NCI-H446 treated with DMSO at 0.1 percent for 48 hours (cell line): ENCODE measurements at places on chromosomes 6 and 20.
A peak's percentile ranks its signal among the peaks of the same experiment; 100 is the strongest.

DNA sequence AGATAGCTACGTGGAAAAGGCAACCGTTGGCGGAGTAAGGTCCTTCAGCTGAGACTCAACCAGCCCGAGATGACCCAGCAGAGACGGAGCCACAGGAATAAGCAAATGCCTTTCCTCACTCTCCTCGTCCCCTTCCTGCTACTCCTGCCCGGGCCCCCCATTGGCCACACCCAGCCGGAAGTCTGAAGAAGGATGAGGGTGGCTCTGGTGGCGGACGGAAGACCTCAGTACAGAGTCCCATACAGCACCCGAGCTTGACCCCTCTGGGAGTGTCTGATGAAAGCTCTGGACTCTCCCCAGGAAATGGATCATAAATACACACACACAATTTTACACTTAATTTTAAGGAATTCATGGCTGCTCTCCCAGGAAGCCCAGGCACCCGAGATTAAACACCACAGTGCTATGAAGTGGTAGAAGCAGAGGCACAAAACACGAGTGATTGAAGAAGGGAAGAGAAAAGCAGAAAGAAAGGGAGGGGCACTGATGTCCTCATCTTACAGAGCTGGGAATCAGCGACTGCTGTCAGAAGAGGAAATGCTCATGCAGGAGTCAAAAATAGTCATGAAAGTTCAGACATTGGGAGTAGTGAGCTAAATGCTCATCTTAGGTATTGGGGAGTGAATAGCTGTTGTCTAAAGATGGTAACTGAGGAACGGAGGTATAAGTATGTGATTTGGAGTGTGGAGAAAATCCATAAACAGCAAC, 125.6 kb downstream of the BANF2 start:
- DNase-seq, result no peak

GRCh38 chr6:117976030-117976651, 69.1 kb downstream of the SLC35F1 start:
- DNase-seq, result peak; percentile 17

- DNase-seq, result no peak
Observed at GRCh38 chr6:53768636-53769035, 26.2 kb upstream of the LRRC1 start.

- DNase-seq, result no peak
Observed at GRCh38 chr6:41940759-41941279, 789 bp downstream of the CCND3 start.

DNA sequence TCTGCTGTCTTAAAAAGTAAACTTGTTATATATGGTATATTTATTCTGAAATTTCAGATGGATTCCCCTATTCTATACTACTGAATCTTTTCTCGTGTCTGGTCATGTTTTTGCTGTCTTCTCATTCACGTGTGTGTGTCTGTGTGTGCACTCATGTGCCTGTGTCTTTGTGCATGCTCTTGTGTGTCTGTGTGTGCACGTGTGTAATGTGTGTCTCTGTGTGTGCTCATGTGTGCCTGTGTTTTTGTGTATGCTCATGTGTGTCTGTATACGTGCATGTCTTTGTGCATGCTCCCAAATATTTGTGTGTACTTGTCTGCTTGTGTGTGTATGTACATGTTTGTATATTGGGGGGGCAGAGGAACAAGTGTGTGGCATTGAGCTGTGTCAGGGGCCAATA, 34.0 kb downstream of the PRR18 start:
- no peak for DNase-seq

DNA sequence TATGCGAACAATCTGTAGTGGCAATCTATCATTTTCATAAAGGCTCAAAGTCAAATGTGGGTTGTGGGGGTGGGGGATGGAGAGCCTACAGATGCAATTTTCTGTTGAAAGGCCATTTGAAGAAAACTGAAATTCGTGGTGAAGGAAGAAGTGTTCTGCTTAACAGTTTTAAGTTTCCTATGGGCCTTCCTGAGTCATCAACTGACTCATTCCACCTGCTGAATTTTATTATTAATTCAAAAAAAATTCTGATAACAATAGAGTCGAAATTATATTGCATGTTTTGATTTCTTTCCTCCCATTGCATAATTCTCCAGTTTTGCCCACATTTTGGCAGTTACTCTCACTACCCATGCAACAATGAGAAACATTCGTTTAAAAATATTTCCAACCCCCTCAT, 622.3 kb upstream of the ARID1B start:
- no peak for DNase-seq

DNA sequence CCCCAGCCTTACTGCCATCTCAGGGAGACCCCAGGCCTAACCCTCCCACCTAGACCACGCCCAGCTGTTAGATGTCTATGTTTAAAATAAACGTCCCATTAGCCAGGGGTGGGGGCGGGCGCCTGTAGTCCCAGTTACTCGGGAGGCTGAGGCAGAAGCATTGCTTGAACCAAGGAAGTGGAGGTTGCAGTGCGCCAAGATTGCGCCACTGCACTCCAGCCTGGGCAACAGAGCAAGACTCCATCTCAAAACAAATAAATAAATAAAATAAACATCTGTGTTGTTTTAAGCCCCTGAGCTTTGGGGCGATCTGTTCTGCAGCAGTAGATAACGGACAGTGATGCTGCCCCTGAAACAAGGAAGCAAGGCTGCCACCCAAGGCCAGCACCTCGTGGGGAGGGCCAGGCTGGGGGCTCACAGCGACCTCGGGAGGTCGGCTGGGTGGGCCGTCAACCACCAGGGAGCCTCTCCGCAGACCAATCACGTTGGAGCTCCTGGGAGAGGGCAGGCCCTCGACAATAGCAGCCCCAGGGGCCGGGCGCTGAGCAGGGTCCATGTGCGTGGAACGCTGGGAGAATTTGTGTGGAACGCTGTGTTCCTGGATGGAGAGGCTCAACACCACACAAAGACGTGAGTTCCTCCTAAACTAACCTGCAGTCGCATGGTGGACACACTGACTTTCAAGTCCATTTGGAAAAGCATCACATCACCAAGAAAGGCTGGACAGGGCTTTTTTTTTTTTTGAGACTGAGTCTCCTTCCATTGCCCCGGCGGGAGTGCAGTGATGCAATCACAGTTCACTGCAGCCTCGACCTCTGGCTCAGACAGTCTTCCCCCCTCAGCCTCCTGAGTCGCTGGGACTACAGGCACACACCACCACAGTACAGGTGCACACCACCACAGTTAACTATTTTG, 1.0 kb upstream of the HELZ2 start:
- no peak for DNase-seq

DNA sequence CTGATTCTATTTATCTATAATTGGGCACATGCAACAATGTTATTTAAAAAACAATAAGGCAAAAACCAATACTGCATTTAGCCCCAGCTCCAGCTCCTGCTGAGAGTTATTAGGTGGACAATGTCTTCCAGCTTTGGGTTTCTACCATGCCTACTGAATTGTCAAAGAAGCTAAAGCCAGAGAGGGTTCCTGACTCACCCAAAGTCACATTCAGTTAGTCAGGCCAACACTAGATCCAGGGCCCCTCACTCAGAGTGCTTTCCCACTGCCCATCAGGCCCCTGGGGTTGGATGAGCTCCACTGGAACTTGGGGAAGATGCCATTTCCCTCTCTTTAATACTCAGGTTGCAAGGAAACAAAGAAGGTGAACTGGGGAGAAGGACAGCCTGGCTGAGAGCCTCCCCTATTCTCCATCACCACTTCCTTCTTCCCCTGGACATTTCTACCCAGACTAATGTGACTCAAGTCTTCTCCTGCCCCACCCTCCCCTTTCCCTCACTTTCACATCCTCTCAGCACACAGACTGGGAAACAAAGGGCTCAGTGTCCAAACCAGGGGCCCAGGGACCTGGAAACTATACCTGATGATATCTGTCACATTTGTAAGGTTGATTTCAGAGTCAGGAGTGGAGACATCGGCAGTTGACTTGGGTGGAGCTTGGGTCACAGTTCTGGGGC, 6.0 kb downstream of the TREM1 start:
- no peak for DNase-seq

DNA sequence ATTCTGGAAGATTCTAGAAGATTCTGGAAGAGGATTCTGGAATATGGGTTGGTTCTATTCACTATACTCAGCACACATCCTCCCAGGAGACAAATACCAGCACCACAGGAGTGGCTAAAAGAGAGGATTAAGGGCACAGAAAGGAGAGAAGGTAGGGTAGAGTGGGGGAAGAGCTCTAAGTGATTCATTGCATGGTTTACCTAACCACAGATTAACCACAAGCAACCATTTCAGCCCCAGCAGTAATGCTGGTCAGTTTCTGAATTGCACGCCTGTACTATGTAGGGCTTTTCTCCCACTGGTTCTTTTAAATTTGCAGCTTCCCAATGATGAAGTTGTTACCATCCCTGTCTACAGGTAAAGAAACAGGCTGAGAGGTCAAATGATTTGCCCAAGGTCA, 192.7 kb upstream of the PMEPA1 start:
- no peak for DNase-seq

DNA sequence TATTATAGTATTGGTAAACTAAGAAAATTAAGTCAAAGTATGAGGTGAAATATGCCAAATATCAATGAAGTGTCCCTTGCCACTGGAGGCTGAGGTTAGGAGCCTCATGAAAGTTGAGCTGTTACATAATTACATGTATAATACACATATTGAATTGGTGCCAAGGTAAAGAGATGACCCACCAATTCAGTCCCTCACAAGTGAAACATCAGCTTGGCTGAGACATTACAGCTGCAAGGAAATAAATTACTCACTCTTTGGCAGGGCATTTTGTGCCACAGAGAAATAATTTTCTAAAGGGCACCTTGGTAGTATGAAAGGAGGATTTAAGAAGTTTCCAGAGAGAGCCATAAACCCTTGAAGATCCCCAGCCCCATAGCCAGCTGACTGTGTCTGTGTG, 127.4 kb downstream of the ADGRG6 start:
- DNase-seq, result no peak

GRCh38 chr6:3368685-3369084, 88.2 kb downstream of the SLC22A23 start:
- no peak for DNase-seq

GRCh38 chr20:18087054-18087453, 29.3 kb upstream of the OVOL2 start:
- DNase-seq, result no peak
